Naive thymus-derived CD8-positive, alpha-beta T cell (primary cell): ENCODE measurements at places on chromosomes 2 and 18.

- peaks cover 21% of the 10 kb centered on the region for H3K27me3 ChIP-seq
- H3K36me3 ChIP-seq, result no peaks in the 10 kb centered on the region
- H3K27ac ChIP-seq, result no peak overlapping the region
- no peak overlapping the region for H3K4me3 ChIP-seq
These were observed 355.0 kb downstream of the SS18 start for GRCh38 chr18:25735459-25735858.

- peaks cover 7% of the 10 kb centered on the region for H3K36me3 ChIP-seq
- DNase-seq, result no peak
- H3K27ac ChIP-seq, result no peak overlapping the region
- H3K27me3 ChIP-seq, result no peaks in the 10 kb centered on the region
These were observed 408.8 kb downstream of the NUP35 start for GRCh38 chr2:183533021-183533420.

DNA sequence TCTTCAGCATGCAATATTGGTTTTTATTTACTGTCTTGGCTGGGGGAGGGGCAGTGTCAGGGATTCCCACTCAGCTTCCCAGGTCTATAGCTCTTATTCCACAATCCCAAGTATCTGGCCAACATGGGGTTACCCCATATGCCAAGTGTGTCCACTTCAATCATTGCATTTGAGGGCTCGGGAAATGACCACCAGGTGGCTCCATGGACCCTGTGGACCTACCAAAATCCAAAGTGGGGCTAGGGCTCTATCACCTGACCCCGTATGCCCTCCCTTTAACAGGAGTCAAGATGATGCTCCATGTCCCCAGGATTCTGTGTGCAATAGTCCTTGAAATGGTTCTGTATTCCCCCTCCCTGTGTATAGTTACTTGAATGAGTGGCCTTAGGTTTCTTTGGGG is 12.1 kb upstream of the TRAF3IP1 start:
- no peak overlapping the region for H3K4me3 ChIP-seq
- no peak for DNase-seq
- H3K36me3 ChIP-seq, result no peaks in the 10 kb centered on the region
- no peak overlapping the region for H3K27ac ChIP-seq

GRCh38 chr2:21657445-21657844 is 533.7 kb downstream of the TDRD15 start:
- no peak for DNase-seq
- no peaks in the 10 kb centered on the region for H3K27me3 ChIP-seq
- no peaks in the 10 kb centered on the region for H3K4me1 ChIP-seq

- no peak for DNase-seq
- no peak overlapping the region for H3K4me3 ChIP-seq
- no peaks in the 10 kb centered on the region for H3K4me1 ChIP-seq
- H3K36me3 ChIP-seq, result no peaks in the 10 kb centered on the region
- H3K27me3 ChIP-seq, result peaks cover 2% of the 10 kb centered on the region
These were observed 69.1 kb downstream of the IRS1 start for GRCh38 chr2:226730481-226730880.

- H3K27ac ChIP-seq, result no peak overlapping the region
- no peak for DNase-seq
- H3K4me3 ChIP-seq, result no peak overlapping the region
- no peaks in the 10 kb centered on the region for H3K36me3 ChIP-seq
These were observed 86.7 kb upstream of the B3GNT7 start for GRCh38 chr2:231308631-231309428.
